Activated CD4-positive, alpha-beta T cell treated with anti-CD3 and anti-CD28 coated beads for 48 hours (primary cell): ENCODE measurements at places on chromosomes 2 and 18.

- DNase-seq, result no peak
Observed at GRCh38 chr18:76407681-76408080, 87.4 kb downstream of the ZNF516 start.

DNA sequence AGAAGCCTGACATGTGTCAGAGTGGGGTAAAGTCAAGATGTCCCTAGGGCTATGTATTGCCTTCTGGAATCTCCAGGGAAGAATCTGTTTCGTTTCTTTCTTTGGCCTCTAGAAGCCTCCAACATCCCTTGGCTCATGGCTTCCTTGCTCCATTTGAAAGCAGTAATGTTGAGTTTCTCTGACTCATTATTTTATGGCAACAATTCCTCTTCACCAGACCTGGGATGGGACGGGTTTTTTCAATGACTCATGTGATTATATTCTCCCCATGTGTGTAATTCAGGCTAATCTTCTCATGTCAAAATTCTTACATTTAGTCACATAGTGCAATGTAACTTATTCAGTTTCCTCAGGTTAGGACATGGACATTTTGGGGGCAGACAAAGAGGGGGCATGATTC is 1038.6 kb downstream of the CBLN2 start:
- DNase-seq, result no peak

DNA sequence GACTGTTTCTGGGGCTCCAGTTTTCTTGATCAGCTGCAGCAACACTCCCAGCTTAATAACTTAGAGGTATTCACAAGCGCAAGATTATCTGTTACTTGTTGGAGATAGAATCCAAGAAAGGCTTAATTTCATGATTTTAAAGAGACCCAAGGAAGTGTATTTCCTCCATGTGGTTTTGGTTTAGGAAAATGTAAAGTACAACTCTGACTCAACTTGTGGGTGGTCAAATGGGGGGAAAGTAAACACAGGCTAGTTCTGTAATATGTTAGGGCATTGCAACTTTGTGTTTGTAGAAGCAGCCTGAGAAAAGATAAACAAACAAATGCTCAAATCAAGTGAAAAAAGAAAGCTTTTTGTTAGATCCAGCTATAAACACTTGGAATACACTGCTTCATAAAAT is 90.1 kb upstream of the COL3A1 start:
- no peak for DNase-seq

DNA sequence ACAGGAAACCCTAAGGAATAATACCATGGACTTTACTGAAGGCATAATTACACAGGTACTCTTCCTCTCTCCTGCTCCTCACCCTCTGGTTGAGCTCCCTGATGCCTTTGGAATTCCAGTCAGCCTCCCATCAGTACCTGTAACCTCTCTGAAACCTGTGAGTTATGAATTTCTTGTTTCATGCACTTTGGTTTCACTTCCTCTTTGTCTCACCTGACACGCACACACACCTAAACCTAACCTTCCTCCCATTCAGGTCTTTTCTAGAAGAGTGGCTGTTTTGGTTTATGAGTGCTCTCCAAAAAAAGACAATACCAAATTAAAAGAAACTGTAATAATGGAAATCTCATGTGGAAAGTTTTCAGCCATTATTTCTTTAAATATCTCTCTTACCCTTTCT is 451.3 kb upstream of the VWC2L start:
- no peak for DNase-seq
